ENCODE measurements at places on chromosomes 3 and 15.

- no peak for DNase-seq
These were observed 148.1 kb downstream of the RORA start for GRCh38 chr15:61081027-61081322.

GRCh38 chr3:58084788-58085543 is 76.7 kb downstream of the FLNB start:
- no peak for DNase-seq

GRCh38 chr3:153397794-153398193 is 235.8 kb downstream of the RAP2B start:
- DNase-seq = no peak

- DNase-seq = no peak
These were observed 35.2 kb upstream of the ARL14 start for GRCh38 chr3:160641665-160642309.

DNA sequence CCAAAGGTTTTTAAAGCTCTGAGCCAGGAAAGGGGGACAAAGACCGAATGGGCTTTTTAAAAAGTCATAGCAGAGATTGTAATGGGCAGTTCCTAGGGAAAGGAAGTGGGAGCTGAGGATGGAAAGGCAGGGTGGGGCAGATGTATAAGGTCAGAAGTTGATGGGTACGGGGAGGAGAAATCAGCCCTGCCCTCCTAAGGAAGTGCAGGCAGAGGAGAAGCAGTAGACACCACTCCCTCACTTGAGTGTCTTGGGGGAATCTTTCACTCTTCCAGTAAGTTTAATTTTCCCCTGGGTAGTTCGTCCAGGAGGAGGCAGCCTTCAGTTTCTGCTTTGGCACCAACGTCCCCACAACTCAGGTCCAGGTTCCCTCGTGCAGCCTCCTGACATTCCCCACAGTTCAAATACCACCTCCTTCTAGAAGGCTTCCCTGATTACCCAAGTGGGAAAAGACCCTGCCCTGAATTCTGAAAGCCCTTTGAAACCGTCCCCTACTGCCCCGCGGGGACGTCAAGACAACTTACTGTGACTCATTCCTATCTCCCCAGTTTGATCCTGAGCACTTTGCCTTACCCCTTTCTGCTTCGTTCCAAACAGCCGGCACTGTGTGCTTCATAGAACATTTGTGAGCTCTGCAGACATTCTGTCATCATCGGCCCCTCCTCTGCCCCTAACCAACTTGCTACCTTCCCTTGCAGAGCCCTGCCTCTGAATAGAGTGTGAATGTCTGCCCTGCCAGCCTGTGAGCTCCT is 14.3 kb upstream of the SRP14 start:
- no peak for DNase-seq

GRCh38 chr3:172140499-172141391 is 101.4 kb downstream of the FNDC3B start:
- peak; percentile 52 for DNase-seq

DNA sequence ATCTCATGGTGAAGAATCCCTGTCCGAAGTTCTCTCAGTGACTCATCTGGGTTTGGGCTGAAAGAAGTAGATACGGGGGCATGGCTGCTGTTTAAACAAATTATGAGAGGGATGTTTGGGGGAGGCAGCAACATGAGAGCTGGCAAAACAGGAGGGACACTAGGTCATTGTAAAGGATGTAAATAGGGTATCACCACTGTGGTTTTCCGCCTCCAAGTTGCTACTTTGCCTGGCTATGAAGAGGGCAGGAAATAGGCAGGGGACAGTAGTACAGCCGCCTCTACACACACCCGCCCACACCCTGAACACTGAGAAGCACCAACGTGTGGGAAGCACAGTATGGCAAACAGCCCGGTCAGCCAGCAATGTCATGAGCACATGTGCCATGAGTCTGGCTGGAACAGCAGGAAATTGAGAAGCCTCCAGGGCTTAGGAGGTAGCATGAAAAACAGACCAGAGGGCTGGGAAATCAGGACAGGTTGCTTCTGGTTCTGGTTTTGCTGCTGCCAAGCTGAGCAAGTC is 17.1 kb downstream of the HEXA start:
- peak; percentile 26 for DNase-seq

DNA sequence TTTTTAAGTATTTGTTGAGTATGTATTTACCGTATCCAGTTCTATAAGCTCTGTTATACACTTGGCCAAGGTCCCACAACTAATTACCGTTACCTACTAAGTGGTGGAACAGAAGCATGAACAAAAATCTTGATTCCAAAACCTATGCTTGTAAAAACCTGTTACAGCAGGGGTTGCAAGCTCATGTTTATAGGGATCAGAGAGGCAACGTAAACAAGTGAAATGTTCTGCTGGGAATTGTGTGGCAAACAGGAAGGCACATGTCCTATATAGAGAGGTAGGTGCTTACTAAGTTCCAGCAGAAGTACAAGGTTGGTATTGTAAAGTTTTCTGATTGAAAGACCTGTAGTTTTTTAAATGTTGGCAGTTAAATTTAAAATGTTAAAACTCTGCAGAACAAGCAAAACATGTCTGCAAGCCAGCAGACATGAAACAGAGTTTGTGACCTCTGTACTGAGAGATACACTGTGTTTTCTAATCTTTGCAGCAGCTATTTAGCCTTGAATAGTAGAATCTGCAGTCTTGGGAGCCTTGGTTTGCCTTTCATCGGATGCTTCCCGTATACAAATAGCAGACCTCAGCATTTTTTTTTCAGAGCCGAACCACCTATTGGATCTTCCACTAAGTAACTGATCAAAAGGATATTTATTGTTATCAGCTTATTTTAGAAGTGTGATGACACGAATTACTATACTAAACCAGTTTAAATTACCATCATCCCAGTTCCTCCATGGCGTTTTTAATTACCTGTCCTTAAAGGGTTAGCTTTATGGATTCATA is 11.4 kb downstream of the IREB2 start:
- no peak for DNase-seq

GRCh38 chr3:9615003-9615628 is 34.2 kb upstream of the MTMR14 start:
- DNase-seq = no peak

- no peak for DNase-seq
These were observed 28.6 kb upstream of the MINAR1 start for GRCh38 chr15:79403501-79403900.

DNA sequence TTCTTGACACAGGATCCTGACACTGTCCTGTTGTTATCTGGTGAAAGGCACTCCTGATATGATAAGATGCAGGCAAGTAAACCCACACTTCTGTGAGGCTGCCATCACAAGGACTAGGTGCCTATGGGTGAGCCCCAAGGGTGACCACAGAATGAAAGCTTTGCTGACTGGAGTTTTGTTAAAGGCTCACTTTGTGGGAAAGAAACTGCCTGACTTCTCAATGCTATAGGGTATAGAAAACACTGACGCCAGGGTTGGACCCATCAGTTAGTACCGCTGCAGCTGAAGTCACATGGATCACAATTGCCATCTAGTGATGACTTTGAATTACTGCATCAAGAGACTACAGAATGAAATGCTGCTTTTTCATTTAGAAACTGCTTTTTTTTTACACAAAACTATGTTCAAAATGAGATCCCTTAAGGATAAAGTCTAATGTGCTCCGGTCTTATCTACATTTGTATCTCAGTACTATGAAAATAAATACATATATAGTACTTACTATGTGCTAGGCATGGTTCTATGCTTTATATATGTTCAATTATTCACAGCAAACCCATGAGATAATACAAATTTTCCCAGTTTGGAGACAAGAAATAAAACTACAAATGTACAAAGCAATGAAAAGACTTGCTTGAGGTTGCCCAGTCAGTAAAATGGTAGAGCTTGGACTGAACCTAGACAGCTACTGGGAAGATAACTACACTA is 64.2 kb upstream of the CMSS1 start:
- peak; percentile 68 for DNase-seq

- no peak for DNase-seq
These were observed 9.8 kb downstream of the STRA6 start for GRCh38 chr15:74192751-74193150.

DNA sequence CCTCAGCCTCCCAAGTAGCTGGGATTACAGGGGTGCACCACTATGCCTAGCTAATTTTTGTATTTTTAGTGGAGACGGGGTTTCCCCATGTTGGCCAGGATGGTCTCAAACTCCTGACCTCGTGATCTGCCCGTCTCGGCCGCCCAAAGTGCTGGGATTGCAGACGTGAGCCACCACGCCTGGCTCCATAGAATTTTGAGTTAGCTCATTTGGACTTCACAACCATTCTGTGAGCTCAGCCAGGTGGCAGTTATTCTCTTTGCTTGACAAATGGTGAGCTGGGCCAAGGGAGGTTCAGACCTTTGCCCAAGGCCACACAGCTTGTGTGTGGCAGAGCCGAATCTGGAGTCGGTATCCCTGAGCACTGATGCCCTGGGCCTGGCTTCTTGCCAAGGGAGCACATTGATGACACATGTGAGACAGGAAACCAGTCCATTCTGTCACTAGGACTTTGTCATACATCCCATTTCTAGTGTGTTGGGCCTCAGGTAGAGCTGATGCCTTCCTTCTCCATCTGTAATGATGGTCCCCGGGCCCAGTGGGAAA is 17.6 kb downstream of the PODXL2 start:
- no peak for DNase-seq

DNA sequence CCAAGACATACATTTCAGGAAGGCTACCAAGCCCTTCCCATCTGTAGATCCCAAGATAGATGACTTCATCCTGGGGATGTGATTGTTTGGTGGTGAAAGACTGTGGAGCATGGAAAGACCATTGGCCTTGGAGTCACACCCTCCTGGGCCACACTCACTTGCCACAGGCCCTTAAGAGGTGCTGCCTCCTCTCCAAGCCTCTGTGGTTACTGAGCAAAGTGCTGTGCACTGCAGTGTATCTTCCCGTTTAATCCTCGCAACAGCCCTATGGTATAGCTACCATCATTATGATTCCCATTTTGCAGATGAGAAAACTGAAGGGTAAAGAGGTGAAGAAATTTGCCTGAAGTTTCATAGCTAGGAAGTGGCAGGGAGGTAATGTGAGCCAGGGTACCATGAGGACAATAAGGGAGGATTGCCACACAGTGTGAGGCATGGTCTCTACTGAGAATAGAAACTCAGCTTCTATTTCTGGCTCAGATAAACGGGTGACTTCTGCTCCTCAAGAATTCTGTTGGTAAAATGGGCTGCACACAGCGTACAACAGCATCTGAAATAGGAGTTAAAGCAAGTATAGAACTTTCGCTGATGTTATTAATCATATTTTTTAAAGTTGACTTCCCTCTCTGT is 23.9 kb upstream of the RHO start:
- no peak for DNase-seq

- peak; percentile 74 for DNase-seq
These were observed 8.6 kb upstream of the RPL29 start for GRCh38 chr3:52004163-52004787.

GRCh38 chr3:16122155-16122554 is 52.3 kb upstream of the GALNT15 start:
- DNase-seq = no peak

GRCh38 chr15:31024979-31025378 is 33.6 kb upstream of the MTMR10 start:
- DNase-seq = no peak

DNA sequence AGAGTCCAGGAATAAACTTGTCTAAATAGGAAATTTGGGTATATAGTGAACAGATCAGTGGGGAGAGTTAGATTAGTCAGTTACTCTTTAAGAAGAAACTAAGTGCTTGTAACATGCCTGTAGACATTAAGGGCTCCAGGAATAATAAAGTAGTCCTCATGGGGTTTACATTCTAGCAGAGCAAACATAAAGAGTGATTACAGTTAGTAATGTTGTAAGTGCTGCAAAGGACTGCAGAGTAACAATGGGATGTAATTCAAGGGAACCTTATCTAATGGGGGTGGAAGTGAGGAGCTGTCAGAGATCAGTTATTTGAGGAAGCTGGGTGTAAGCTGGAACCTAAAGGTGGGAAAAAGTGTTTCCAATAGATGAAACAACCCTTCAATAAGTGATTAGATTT is 67.5 kb downstream of the ARIH1 start:
- no peak for DNase-seq

- DNase-seq = peak; percentile 20
These were observed 7.7 kb upstream of the MAP1A start for GRCh38 chr15:43509660-43510199.

GRCh38 chr15:53811530-53811929 is 52.1 kb upstream of the WDR72 start:
- DNase-seq = no peak

GRCh38 chr3:62046326-62046725 is 327.0 kb downstream of the FEZF2 start:
- no peak for DNase-seq

GRCh38 chr3:105730801-105731354 is 137.9 kb downstream of the CBLB start:
- no peak for DNase-seq

- no peak for DNase-seq
These were observed 621 bp upstream of the PARP6 start for GRCh38 chr15:72272997-72273352.

GRCh38 chr3:20773320-20773984 is 587.4 kb upstream of the SGO1 start:
- DNase-seq = no peak

- no peak for DNase-seq
These were observed 24.3 kb downstream of the MTHFS start for GRCh38 chr15:79872358-79873017.

DNA sequence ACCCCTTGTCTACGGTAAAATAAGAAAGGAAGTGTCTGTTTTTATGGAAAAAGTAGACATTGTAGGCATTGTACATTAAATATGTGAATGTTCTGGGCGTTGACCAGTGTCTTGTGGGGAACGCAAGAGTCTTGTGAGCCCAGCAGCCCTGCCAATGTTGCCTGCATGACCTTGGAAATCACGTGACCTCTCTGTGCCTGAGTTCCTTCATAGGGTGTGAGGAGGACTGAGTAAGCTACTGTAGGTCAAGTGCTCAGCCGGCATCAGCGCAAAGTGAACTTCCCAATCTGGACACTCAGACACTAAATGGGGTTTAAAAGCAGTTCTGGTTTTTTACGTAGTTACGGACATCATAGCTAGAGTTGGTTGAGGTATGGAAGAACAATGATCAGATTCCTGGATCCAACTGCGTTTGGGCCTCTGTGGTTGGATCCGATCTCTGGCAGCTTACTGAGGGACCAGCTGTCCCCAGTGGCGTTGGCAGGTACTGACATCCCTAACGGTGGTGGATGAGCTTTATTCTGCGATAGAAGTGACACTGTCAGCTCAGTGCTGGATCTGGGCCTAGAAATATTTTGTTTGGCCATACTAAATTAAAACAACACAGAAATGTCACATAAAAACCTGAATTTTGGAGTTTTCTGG is 63.8 kb downstream of the SPSB4 start:
- DNase-seq = no peak

GRCh38 chr15:42101861-42102260 is 7.5 kb upstream of the PLA2G4D start:
- no peak for DNase-seq

DNA sequence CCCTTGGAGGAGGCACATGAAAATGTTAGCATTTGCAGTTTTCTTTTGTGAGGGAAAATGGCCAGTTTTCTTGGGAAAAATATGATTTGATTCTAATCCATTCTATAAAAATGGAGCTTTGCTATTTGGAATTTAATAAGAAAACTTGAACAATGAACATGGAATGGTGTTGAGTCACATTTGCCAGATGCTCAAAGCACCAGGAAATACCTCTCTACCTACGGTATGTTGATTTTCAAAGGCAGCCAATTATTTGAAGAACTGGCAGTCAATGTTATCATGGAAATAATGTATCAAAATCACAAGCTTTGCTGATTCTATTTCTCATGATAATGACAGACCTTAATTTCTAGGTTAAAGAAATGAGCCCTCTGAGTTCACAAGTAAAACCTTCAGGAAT is 14.9 kb downstream of the NME9 start:
- DNase-seq = no peak

GRCh38 chr15:47588958-47589357 is 128.3 kb upstream of the SEMA6D start:
- no peak for DNase-seq
